ENCODE measurements at places on chromosomes 3 and 15.

GRCh38 chr3:52498137-52499054 lies 3.3 kb downstream of the STAB1 start:
- no peak for DNase-seq

GRCh38 chr15:56719021-56719612 lies 14.2 kb downstream of the ZNF280D start:
- peak; percentile 31 for DNase-seq

GRCh38 chr3:31159331-31160039 lies 265.0 kb upstream of the GADL1 start:
- DNase-seq: no peak

DNA sequence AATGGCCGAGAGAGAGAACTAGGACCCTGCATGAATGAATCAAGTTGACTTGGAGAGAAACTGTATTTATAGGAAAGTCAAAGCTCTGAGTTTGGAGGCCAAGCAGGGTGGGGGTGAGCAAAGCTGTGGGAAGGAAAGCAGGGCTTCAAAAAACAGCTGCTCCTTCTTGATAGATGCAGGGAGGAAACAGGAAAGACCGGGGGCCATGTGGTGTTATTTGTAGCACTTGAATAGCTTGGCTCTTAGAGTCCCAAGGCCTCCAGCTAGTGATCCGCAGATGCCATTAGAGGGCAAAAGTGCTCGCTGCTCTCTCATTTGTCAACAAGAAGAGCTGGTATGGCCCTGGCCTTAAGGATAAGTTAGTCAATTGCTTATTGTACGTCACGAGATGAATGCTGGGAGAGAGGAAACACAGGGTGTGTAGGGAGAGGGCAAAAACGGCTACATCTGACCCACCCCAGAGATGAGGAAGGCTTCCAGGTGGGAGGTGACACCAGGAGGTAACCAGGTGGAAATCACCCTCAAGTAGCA lies at the start of gene ALG1L2:
TSS of gene ALG1L2 (plus strand) at position 481 of the 531 bp plus-strand sequence. CDS start 186 bp downstream, outside the sequence.
- DNase-seq: no peak

DNA sequence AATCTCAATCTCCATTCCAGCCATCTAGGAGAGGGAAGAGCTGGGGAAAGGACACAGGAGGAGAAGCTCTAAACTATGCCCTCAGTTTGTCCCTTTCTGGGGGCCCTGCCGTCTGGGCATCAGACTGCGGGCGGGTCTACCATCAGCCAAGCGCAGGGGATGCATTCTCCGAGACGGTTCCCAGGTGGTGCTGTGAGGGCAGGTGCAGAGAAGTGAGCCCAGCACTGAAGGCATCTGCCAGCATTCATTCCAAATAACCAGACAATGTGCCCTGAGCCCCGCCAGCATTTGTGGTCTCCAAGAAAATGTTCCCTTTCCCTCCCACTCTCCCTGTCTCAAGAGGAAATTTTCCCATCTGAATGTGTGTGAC lies 265.7 kb downstream of the XXYLT1 start:
- DNase-seq: peak; percentile 35

- no peak for DNase-seq
These were observed 250.0 kb downstream of the PLOD2 start for GRCh38 chr3:145911016-145911415.

GRCh38 chr15:69685512-69686452 lies 233.2 kb downstream of the RPLP1 start:
- peak; percentile 79 for DNase-seq

GRCh38 chr15:78102211-78102610 lies 9.8 kb downstream of the SH2D7 start:
- DNase-seq: no peak

GRCh38 chr3:50259432-50260026 lies 9.4 kb upstream of the SEMA3B start:
- DNase-seq: no peak

GRCh38 chr3:52204337-52205073 lies 6.5 kb downstream of the ALAS1 start:
- DNase-seq: peak; percentile 91

- no peak for DNase-seq
These were observed 32.5 kb upstream of the DCLK3 start for GRCh38 chr3:36796881-36797280.

- DNase-seq: peak; percentile 5
These were observed 406.9 kb downstream of the CNTN6 start for GRCh38 chr3:1499694-1500093.

- DNase-seq: no peak
These were observed 32.4 kb downstream of the ACAN start for GRCh38 chr15:88835646-88836045.

DNA sequence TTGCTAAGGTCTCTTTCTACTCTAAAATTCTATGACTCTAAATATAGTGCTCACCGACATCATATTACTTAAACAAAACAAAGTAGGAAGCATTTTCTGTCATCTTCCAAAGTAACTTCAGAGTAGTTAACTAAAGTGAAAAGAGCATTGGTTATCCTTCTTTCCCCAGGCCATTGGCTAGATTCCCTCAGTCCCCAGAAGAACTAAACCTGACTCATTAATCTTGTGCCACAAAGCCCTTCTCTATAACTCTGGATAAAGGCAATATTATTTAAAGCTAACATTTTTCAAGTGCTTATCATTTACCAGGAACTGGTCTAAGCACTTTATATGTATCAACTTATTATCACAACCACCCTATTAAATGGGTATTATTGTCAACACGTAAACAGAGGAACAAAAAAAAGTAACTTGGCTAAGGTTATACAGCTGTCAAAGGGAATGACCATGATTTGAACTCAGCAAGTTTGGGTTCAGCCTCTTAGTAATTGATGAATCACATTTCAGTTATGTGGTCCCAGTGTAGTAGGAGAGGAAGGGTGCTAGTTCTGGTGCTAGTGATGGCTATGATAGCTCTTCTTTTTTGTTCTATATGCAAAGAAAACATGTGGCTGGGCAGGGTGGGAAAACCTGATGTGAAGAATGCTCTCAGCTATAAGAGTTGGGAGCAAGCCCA lies 304.9 kb downstream of the FGF12 start:
- no peak for DNase-seq

GRCh38 chr3:122977746-122978466 lies 49.7 kb downstream of the SEMA5B start:
- peak; percentile 90 for DNase-seq

- no peak for DNase-seq
These were observed 121.1 kb downstream of the ADAM10 start for GRCh38 chr15:58628206-58628947.

DNA sequence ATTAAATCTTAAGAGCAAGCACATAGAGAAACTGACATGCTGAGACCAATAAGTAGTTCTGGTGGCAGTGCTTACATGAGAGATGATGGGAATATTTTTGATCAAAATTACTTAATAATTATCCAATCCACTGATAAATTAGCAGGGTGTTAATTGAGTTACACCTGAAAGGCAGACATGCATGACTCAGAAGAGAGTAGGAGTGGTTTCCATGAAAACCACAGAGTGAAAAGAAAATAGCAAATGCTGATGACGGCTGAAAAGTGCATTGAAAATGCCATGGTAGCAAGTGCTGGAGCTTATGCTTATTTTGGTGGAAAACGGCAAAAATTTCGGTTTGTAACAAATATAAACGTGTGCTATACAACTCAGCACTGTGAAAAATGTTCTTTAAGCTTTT lies 267.8 kb upstream of the LRRN1 start:
- no peak for DNase-seq

DNA sequence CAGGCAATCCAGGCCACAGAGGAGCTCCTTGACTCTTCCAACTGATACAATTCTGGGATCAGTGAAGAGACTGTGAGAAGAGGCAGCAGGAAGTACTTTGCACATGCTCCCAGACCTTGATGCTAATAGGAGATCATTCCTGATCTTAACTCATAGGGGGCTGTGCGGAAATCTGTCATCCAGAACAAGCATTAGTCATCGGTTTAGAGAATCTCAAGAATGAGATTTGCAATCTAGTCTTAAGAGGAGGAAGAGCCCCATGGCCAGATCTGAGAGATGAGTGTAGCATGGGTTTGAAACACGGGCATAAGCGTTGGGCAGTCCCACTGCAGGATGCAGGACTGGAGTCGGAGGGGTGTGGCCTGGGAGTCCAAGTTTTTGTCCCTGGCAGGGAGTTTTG lies 1081.1 kb downstream of the NAALADL2 start:
- DNase-seq: peak; percentile 8

DNA sequence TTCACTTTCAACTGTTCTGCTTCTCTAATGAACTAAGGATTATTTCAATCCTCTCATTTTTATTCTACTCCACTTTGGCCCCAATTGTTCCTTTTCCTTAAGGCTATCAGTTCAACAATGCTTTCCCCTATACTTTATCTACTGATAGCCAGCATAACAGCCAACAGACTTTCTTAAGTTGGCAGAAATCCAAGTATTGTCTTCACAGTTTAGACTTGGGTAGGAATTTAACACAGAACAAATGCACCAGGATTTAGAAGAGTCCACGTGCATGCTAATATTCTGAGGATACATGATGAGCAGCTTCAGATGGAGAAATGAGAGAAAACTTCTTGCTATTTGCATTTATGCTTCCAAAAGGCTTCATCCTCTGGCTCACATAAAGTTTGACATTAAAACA lies 54.8 kb downstream of the FBN1 start:
- no peak for DNase-seq

- peak; percentile 66 for DNase-seq
These were observed 6.9 kb upstream of the RPL35A start for GRCh38 chr3:197942956-197943556.

- DNase-seq: no peak
These were observed 44.8 kb downstream of the CCR4 start for GRCh38 chr3:32996048-32996754.

DNA sequence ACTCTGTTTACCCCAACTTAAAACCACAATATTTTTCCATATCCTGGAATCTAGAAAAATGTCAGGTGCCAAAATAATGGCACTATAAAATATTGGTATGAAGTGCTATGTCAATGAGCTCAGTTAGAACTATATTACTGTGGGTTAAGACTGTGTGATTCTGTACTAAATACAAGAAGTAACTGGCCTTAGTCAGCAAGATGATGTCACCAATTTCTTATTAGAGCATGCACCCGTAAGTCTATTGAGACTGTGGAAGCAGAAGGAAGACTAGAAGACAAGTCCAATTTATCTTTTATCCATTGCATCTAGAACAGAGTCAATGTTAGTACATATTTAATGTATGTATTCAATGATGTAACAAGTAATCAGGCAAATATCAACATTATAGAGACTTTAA lies 25.0 kb downstream of the LRRC58 start:
- DNase-seq: no peak

DNA sequence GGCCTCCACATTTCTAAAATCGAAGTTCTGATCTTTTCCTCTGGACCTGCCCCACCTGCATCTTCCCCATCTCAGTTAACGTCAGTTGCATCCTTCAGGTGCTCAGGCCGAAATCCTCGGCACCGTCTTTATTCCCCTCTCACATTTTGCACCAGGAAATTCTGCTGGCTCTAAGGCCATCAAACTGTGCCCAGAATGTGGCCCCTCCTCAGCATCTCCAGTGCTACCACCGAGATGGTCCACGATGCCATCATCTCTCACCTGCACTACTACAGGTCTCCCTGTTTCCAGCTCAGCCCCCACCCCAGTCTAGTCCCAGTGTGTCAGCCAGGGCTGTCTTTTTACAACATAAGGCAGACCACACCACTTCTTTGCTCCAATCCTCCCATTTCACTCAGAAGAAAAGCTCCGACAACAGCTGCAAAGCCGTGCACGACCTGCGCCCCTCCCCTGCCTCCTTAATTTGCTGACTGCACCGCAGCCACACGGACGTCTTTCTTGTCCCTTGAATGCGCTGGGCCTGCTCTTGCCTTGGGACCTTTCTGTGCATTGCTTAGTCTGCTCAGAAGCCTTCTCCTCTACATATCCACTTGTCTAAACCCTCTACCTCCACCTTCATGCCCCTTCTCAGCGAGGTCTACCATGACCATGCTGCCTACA lies 14.4 kb downstream of the MUC20 start:
- no peak for DNase-seq

DNA sequence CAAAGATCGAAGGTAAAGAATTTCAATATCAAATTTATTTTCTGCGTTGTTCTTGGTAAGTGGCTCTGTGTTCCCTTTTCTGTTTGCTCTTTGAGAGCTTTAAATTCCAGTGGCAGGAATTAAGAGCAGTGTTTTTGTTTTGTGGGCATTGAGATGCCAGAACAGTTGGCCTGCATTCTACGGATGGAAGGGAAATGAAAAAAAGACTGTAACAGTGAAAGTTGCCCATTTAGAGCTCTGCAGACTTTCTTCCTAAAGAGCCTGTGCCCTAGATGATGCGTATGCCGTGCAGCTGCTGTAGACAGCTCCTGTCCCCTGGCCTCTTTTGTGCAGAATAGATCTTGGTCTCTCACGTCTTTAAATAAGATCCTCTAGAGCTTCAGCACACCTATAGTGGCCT lies 58.8 kb downstream of the KAT2B start:
- DNase-seq: no peak

GRCh38 chr3:160935413-160936095 lies 169.6 kb downstream of the B3GALNT1 start:
- peak; percentile 6 for DNase-seq

DNA sequence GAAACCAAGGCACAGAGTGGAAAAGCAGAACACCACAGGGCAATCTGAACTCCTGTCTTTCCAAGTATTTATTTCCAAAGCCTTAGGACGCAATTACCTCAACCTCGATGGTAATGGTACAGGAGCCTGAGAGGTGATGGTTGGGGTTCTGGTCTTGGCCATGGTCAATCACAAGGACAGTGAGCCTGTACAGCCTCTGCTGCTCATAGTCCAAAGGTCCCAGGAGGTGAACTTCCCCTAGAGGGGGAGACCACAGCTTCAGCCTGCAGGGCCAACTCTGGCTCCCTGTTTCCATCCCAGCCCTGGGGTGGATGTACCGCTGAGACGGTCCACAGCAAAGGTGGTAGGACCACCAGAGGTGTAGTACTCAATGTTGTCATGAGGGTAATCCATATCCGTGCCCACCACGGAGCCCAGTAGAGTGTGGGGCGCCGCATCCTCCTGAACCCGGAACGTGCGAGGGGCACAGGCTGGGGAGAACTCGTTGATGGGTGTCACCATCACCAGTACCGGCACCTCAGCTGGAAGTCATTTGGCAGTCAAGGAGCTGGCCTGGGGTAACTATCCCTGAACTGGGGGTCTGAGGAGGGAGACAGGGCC lies 6.1 kb downstream of the CDHR4 start:
- DNase-seq: no peak

DNA sequence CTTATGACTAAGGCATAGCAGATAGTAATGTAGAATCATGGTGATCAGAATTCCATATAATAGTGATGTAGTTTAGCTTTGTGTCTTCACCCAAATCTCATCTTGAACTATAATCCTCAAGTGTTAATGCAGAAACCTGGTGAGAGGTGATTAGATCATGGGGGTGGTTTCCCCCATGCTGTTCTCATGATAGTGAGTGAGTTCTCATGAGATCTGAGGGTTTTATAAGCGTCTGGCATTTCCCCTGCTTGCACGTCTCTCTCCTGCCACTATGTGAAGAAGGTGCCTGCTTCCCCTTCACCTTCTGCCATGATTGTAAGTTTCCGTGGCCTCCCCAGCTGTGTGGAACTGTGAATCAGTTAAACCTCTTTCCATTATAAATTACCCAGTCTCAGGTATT lies 138.7 kb upstream of the CBLB start:
- no peak for DNase-seq

DNA sequence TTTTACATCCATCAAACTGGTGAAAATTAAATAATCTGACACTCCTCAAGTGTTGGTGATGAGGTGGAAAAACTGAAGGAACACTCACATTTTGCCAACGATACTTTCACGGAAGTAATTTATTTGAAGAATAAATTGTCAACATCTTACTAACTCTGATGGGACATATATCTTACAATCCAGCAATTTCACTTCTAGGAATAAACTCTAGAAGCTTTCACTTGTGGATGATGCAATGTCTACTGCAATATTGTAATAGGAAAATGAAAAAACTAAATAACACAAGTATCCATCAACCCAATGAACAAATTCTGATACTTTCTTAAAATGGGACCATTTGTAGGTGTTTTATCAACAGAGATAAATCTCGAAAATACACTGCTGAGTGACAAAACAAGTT lies 16.2 kb upstream of the LIPC start:
- DNase-seq: no peak

Data from NCI-H69 (cell line).